ENCODE measurements at places on chromosomes 7 and 10. TPM values are rescaled to one million over a fixed set of nuclear protein-coding genes. Genes with fewer than 3 reads are reported as not detected.

The HOGA1 gene
- 11.9 TPM for total RNA-seq

The SEMA4G gene
- total RNA-seq, result 1.6 TPM

The PSD gene
- 0.50 TPM for total RNA-seq

The EGR2 gene
- total RNA-seq, result 0.55 TPM

The CACNA2D1 gene
- total RNA-seq, result 48.1 TPM

The GBX1 gene
- 1.5 TPM for total RNA-seq

DNA sequence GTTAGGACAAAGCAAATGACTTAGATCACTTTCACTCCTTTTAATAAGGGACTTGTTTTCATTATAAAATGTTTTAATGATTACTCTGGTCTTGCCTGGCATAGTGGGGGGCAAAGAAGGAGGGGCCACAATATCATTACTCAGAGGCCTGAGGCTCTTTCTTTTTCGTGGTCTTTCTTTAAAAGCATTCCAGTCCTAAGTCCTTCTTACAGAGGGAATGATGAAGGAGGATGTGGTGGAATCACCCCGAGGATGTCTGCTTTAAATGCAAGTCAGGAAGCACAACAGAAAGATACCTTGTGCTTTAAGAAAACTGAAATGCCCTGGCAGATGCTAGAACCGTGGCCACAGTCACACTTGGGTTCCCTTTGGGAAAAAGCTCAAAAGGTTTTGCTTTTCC, 379.1 kb downstream of the INHBA start:
- no peak for DNase-seq

DNA sequence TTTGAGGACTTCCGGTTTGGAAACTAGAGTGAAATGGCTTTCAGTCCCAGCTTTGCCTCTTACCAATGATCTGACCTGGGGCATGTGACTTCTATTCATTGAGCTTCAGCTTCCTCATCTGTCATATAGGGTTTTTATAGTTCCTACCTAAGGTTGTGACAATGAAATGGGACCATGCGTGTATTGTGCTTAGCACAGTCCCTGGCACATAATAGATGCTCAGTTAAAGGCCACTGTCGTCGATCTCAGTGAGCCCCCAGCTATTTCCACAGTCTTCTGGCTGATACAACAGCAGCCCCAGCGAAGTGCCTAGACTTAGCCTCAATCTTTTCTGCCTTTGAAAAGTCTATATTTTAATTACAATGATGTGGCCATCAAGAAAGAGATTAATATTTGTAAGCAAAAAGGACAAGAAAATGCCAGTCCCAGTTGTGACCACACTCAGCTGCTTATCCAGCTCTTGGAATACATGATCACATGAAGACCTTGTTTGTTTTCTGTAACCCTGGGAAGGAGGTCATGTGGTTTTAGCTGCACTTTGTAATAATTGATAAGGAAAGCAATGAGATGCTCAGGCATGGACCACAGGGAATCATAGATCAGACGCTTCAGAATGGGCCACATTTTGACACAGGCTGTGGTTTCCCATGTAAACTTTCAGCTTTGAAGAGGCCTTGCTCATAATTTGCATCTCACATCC, 44.6 kb downstream of the VWA2 start:
- no peak for DNase-seq

- DNase-seq, result no peak
Observed at GRCh38 chr7:91436655-91437054, 172.4 kb downstream of the FZD1 start.

DNA sequence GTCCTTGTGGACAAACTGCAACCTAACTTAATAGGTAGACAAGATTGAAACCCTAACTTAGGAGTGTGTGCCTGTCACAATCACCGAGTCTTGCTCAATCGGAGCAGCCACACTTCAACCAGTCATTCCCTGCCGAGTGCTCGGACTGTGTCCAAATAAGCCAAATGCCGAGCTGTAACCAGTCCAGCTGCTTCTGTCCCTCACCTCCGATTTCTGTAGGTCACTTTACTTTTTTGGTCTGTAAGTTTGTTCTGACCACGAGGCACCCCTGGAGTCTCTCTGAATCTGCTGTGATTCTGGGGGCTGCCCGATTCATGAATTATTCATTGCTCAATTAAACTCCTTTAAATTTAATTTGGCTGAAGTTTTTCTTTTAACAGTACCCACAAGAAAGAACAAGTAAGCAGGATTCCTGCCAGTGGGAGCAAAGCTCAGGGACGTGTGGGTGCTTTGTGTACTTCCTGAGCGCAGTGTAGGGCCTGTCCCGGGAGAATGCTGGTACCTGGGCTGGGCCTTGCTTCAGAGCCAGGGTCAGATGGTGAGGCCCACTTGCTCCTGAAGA, 140.1 kb downstream of the ACTR3B start:
- DNase-seq, result peak; percentile 68

DNA sequence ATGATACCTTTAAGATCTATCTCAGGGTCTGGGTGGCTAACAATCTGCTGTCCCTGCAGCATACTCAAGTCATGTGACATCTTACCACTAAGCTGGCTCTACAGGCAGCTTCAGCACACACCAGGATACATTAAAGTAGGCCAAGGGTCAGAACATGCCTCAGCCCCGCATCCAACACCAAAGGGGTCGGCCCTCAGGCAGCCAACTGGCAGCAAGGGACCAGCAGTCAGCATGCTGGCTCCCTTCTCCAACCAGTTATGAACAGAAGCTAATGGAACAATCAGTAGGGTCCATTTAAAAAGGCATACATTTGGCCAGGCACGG, 37.1 kb downstream of the FAM53B start:
- DNase-seq, result no peak

DNA sequence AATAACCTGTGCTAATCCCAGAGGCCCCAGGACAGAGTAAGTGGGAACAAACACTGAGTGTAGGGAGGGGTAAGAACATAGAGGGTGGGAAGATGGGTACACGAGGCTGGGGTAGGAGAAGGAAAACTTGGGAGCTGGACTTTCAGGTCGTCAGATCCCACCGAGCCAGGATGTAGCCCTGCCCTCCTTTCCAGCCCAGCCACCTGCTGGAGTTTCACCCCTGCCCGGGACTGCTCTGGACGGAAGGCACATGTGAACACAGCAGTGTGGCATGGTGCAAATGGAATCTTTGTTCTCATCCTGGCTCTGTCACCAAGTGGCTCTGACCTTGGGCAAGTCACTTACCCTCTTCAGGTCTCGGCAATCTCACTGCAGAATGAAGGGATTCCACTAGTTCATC, 52.8 kb downstream of the PODXL start:
- DNase-seq, result no peak

DNA sequence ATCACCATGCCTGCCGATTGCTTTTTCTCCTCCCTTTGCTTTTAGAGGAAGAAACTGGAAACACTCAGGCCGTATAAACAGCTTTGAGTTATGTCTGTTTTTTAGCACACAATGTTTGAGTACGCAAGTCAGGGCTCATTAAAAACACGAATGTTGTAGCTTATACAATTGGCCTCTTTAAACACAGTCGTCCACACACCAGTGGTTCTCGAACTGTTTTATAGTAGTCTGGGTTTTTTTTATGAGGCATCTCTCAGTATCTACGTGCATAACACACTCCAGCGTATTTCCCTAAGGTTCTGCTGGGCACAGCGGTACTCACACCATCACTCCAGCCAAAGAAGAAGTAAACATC, 13.4 kb upstream of the CARD11 start:
- DNase-seq, result no peak

DNA sequence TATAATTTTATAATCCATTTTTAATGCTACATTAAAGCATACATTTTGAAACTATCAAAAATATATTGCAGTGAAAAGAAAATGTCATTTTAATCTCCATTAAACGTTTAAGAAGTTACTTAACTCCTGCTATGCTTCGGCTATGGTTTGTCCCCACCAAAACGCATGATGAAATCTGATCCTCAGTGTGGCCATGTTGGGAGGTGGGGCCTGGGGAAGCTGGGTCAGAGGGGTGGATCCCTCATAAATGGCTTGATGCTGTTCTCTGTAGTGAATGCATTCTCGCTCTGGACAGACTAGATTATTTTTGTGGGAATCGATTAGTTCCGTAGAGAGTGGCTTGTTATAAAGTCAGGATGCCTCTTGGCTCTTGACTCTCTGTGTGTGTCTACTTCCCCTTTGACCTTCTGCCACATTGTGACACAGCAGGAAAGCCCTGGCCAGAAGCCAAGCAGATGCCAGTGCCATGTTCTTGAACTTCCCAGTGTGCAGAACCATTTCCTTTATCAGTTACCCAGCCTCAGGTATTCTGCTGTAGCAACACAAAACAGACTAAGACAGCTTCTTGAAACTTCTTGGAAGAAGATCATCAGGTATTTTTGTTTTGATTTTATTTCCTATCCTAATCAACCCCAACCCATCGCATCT, 77.8 kb downstream of the TCERG1L start:
- no peak for DNase-seq

All from left ventricle myocardium superior (tissue), 1 donor.